ENCODE measurements at places on chromosomes 11 and 22.

- no peak for DNase-seq
Measured at GRCh38 chr22:28819253-28820096, 19.1 kb upstream of the XBP1 start.

- DNase-seq = peak; percentile 57
Measured at GRCh38 chr11:28674433-28675103, 566.4 kb downstream of the METTL15 start.

DNA sequence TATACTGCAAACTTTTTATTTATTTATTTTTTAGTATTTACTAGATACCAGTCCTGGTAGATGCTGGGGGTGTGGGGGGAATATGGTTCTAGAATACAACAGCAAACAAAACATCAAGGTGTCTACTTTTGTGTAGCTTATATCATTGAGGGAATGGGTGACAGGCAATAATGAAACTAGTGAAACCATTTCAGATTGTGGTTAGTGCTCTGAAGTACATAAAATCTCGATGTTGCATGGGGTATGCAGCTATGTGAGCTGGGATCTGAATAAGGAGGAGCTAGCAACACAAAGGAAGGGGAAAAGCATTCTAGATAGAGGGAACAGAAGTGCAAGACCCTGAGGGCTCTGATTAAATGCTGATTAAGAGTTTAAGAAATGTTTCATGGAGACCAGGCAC is 103.5 kb downstream of the WT1 start:
- DNase-seq = no peak

DNA sequence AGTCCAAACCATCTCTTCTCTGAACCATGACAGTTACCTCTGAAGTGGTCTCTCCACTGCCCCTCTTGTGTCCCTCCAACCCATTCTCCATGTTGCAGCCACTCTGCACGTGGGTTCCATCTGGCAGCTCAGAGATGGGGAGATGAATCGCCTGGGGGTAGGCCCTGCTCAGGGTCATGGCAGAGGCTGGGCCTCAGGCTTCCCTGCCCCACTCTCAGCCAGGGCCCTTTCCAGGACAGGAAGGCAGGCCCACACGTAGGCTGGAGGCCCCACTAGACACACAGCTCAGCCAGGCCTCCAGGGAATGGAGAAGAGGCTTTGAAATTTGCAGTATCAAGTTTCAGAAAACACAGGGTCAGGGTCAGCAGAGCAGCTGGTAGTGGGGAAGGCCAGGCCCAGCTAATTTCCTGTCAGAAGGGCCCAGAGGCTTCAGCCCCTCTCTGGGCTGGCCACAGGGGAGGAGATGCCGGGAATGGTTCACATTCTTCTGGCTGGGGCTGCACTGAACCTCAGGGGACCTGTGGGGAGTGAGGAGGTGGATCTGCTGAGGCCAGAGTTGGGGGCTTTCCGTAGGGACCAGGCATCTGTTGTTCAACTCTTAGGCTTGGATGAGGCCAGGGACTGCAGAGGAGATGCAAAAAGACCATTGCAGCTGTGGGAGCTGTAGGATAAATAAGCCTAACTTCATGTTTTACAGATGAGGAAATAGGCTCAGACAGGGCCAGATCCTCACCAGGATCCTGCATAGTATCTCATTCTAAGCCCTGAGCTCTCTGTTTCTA is 101.6 kb downstream of the SWAP70 start:
- peak; percentile 64 for DNase-seq

DNA sequence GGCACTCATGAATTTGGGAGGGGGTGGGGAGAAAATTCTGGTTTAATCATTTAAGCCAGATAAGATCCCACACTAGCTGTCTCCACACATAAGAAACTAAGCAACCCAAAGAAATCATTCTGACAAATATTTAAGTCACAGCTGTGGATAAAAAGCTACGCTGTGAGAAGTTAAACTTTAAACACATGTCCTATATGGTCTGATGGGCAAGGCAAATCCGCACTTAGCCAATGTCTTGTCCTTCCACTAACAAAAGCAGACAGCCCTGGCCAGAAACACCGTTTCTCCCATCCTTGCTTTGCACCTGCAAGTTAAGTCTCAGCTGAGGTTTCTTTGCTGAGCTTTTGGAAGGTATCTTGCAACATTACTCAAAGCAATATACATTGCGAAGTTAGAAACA is 68.0 kb downstream of the ETS1 start:
- DNase-seq = no peak

GRCh38 chr22:20637750-20638506 is 130.5 kb downstream of the MED15 start:
- no peak for DNase-seq

All from GM23338 (cell line).